ENCODE measurements at places on chromosomes 6 and 20.

- DNase-seq: no peak
Observed at GRCh38 chr6:75620381-75621304, 19.0 kb downstream of the SENP6 start.

GRCh38 chr6:138522611-138523010 is 23.3 kb upstream of the NHSL1 start:
- no peak for DNase-seq

GRCh38 chr6:34953061-34954025 is 64.3 kb downstream of the ANKS1A start:
- DNase-seq: peak; percentile 26

DNA sequence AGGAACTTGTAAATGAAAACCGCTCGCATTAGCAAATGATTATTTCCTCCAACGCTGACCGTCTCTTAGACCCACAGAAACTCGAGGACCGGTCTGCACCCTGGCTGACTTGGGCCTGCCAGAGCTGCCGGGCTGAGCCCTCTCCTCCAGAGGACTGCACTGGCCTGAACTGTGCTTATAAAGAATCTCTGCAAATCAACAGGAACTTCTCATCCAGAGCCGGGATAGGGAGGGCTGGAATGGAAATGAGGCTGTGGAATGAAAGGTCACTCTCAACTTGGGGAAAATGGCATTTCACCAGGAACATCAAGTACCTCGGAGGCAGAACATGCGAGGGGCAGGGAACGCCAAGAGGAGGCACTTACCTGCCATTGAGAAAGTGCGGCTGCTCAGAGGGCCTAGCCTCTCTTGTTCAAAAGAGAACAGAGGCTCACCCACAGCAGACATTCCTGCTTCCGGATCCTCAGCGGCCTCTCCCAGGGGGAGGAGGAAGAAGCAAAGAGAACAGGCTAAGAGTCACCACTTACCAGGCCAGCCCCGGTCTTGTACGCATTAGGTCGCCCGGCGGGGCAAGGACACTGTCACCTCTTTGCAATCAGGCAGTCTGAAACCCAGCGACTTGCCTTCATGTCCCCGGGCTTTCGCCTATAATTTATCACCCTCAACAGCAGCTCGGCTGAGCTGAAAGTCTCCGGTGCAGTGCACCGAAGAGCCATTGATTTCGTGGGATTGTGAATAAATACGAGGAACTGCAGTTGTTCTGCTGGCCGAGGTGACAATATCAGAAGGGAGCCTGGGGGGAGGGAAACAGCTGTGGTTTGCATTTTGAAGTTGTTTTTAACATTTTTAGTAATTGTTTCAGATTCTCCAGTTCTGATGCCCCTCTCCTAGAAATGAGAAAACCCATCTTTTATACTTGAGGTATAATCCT is 37.6 kb downstream of the ZMYND8 start:
- DNase-seq: no peak

DNA sequence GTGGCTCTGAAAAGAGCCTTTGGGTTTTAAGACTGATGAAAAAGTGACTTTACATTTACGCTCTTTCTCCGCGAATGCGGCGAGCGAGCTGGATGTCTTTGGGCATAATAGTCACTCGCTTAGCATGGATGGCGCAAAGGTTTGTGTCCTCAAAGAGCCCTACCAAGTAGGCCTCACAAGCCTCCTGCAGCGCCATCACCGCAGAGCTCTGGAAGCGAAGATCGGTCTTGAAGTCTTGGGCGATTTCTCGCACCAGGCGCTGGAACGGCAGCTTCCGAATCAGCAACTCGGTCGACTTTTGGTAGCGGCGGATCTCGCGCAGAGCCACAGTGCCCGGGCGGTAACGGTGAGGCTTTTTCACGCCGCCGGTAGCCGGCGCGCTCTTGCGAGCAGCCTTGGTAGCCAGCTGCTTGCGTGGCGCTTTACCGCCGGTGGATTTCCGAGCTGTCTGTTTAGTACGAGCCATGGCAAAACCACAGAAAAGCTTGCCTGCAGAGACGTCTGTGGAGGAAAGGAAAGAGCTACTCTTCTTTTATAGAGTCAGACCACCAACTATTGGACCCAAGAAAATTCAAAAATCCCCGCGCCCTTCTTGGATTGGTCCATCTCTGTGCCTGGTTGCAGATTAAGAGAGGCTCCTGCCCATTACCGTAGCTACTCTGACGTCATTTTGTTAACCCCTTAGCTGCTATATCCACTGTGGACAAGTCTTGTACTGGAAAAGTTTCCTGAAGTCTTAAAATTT is 55.5 kb upstream of the HFE start:
- DNase-seq: no peak

- DNase-seq: no peak
Observed at GRCh38 chr20:50246367-50247195, 56.0 kb downstream of the CEBPB start.

DNA sequence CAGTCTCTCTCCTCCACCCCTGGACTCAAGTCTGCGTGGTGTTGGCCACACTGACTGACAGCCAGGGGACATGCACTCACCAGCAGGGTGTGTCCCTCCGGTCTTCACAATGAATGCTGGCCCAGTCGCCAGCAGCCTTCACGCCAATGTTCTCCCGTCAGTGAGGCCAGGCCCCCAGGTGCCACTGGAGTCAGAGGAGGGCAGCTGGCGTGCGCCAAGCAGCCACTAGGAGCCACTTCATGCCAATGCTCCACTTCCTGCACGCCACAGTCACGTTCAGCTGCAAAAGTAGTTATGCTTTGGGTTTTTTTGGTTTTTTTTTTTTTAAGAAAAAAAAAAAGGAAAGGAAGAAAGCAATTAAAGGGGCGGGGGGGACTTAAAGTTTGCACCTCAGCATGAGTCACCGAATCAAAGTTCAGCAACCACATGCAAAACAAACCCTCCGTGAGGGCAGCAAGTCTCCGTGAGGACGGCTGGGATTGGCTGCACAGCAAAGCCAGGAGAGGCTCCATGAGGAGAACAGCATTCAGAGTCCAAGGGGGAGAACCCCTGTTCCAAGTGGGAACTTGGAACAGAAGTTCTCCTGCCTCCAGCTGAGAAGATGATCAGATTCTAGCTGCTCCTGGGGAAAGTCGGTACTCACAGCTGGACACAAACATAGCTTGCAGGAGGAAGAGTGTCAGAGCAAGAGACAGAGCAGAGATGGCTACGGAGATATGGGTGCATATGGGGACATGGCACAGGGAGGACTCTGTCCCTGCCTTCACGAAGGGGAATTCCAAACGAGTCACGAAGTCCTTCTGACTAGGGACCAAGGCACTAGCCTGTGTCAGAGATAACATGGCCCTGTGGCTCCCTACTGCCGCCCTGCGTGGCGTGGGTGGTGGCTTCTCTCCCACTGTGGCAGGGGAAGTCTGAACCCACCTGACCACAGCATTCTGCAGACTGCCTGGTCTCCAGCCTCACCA is at the start of gene ZC3H12D:
Gene ZC3H12D (minus strand): TSS at position 282 of the 968 bp plus-strand sequence. CDS start 10,471 bp downstream, outside the sequence.
- peak; percentile 69 for DNase-seq

- DNase-seq: no peak
Observed at GRCh38 chr6:43665376-43665775, 20.5 kb downstream of the RSPH9 start.

- no peak for DNase-seq
Observed at GRCh38 chr6:89050155-89050554, 30.4 kb upstream of the PNRC1 start.

- no peak for DNase-seq
Observed at GRCh38 chr6:37452522-37452921, 19.5 kb downstream of the CMTR1 start.

DNA sequence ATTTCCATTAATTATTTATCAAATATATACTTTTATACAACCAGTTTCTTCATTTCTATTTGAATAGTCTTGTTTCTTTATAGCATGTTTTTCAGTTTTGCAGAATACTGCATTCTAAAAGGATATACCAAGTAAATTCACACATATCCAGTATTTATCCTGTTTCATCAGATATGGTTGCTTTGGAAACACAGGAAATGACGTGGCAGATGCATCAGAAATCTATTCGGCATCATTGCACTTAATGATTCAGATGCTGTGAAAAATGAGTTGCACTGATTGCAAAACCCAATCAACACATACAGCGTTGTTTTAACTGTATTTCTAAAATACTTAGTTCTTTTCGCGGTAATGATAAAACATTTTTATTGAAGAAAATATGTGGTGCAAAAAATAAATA is 594.9 kb downstream of the CDH26 start:
- no peak for DNase-seq

DNA sequence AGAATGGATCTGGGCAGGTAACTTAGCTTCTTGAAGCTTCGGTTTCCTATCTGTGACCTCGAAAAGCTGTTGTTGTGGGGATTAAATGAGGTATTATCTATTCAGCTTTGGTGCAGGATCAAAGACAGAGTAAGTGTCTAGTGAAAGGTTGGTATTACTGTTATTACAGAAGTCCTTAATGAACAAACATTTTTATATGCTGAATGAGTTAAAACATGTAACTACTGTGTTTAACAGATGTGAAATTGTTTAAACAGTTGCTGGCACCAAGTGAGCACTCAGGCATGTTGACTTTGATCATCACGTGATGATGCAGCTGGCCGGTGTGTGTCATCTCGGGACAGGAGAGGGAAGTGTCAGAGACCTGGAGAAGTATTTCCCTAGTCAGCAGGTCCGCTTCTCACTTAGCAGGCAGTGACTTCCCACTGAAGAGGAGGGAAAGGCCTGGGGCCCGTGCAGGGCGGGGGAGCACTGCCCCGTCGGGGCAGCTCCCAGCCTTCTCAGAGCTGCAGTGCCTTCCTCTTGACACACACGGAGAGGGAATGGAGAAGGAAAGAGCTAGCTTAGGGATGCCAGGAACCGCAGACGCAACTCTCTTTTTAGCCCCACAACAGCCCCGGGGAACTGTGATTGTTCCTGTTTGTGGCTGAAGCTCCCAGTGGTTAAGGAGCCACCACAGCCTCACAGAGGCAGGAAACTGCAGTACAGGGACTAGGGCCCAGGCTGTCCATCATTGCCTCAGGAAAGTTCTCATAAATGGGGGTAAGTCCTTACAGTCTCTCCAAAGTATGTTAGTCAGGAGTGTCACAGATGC is 18.0 kb downstream of the TUBB2A start:
- DNase-seq: peak; percentile 78

- DNase-seq: no peak
Observed at GRCh38 chr6:156191895-156192294, 585.3 kb upstream of the ARID1B start.

DNA sequence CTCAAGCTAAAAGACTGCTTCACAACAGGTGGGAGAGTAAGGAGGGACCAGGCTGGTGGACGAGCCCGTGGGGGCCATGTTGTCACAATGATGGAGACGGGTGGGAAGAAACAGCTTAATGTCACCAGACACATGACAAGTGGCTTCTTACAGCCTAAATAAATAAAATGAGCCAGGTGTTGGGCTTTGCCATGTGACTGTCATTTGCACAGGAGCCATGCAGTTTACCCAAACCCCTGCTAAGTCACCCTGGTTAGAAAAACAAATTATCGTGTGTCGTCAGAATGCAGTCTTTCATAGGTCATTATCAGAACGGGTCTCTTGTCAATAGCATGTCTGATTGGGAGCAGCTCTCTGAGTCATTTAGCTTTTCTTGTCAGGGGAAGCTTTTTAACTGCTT is 18.5 kb downstream of the BTBD3 start:
- DNase-seq: no peak

GRCh38 chr6:17047889-17048288 is 54.0 kb upstream of the STMND1 start:
- no peak for DNase-seq

DNA sequence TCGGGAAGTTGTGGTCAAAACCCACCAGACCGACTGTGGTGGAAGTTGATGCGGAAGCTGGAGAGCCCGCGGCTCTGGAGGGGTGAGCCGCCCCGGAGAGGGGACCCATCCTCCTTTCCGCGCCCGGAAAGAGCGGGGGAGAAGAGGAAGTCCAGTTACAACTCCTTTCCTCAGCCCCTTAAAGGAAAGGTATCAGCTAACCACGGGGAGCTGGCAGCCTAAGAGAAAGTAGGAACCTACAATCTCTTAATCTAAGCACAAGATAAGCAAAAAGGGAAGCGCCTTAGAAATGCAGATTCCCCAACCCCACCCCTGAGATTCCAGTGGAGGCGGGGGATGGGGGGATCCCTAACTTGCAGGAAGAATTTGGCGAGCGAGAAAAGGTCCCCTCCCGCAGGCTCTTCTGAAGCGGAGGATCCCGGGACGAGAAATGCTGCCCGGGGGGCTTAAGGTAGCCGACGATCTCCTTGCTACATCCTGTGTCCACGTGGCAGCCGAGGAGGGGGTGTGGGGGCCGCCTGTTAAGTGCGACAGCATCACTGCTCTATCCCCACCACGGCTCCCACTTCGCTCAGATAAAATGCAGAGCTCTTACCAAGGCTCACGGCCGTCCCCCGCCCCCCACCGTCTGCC is 87.5 kb downstream of the ZFP64 start:
- no peak for DNase-seq

DNA sequence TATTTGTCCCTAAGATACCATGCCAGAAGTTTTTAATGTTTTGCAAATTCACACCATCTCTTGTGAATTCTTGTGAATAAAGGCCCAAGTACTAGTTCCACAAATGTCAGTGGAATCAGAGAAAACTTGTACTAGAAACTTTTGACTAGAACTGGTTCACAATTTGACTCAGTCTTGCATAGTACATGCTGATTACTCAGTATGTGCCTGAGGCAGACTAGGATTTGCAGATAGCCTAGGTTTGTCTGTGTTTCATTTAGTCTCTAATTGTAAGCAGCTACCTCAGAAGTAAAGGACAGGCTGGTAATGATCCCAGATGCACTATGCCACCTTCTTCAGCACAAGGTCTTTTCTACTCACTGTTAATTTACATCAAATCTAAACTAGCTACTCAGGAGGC is 34.2 kb upstream of the GSTA4 start:
- no peak for DNase-seq

All from smooth muscle cell of the brain vasculature (primary cell).